Globus pallidus (tissue), 1 donor: ENCODE measurements at places on chromosomes 5 and 9.

DNA sequence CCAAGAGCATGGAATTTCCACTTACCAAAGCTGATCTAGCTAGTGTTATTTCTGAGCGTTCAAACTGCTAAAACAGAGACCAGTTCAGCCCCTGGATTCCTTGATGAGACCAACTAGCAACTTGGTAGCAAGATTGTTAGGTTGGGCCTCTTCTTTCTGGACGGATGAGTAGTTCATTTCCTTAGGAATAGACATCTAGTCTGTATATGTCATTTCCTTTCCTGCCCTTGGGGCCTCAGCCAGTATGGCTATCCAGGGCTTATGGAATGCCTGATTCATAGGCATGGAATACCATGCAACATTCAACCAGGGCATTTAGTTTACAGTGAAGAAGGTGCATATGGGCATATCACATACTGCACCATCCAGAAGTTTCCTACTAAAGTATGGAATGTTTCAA is 14.5 kb upstream of the LPAR1 start:
- DNase-seq, result no peak

DNA sequence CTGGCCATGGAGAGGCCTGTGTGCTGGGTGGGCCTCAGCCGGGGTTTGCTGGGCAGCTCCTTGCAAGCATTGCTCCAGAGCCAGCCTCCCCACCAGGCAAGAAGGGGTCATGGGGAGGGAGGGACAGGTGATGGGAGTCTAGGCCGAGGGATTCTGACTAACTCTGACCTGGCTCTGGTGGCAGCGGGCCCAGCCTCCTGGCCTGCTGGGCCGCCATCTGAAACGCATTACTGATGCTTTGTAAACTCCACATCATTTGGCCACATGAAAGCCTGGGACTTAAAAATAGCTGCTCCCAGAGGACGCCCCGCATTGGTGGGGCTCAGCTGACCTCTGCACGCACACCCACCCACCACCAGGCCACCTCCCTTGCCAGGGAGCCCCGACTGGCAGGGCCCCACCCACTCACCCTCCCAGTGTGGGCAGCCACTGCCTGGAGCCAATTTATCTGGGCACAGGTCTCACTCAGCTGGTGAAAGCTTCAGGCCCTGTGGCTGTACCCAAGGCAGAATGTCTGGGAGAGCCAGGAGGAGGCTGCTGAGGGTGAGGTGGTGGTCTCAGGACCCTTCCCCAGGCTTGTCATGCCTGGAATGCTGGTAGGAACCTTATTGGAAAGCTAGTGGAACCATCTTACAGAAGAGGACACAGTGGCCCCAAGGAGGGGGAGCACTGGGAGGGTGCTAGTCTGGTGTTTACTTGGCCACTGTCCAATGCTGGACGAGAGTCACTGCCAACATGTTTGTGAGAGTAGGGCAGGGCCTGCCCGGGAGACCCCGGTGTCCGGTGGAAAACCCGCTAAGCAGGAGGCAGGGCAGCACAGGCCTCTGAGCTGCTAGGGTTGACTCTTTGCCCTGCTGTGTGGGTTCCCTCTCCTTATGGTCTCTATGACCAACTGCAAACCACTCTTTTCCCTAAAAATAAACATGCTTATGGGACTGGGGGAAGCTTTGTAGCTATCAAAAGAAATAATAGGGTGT is 10.8 kb downstream of the TCF7 start:
- DNase-seq, result no peak

GRCh38 chr5:151288180-151288579 is 15.4 kb downstream of the SLC36A3 start:
- DNase-seq, result no peak

DNA sequence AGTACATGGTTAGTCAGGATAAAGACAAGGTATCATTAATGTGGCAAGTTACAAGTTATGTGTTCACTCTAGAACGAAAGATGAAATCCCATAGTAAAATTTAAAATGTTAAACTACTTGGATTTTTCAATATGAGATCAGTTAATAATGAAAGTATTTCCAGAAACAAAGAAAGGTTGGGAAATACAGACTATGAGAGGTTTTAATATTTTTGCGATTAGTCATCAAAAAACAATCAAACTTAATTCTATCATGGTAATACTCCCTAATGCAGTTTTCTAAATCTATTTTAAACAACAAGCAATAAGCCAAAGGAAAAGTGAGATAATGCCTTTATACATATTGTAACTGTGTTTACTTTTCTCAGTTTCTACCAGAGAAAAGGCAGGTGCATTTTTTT is 10.6 kb downstream of the CDH12 start:
- DNase-seq, result no peak
